ENCODE measurements at places on chromosomes 1 and 21.

DNA sequence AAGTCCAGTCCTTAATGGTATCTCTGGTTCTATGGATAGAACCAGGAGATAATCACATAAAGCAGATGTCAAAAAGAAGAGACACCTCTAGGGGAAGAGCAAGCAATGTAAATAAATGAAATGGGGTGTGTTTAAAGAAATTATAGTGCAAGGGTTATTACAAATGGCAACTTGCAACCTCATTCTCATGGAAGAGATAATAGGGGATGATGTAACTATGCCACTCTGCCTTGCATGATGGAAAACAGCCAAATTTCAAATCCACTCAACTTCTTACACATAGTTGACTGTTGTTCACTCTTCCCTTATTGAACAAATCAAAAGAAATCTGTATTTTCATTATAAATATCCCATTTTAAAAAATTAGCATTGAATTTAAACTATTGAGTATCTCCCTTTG, 274.0 kb upstream of the TMPRSS15 start:
- DNase-seq = no peak

GRCh38 chr1:158103861-158104522, 76.7 kb upstream of the CD1D start:
- no peak for DNase-seq

DNA sequence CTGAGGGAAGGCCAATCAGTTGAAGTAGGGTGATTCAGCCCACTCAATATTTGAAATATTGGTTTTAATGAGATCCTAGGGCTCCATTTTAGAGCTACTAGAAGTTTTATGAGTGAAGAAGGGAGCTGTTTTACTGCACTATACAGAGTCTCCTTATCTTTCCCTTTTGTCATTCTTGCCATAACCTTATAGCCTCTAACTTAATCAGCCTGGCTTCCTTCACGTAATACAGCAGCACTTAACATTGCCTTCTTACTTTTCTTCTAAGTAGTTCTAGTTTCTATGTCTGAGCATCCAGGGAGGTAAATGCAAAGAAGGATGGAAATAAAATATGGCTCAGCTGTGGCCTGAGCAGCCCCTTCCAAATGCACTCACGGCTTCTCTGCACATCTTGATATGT, 299.3 kb downstream of the KIF26B start:
- DNase-seq = no peak

- DNase-seq = no peak
Observed at GRCh38 chr1:242448910-242449645, 75.4 kb downstream of the PLD5 start.

DNA sequence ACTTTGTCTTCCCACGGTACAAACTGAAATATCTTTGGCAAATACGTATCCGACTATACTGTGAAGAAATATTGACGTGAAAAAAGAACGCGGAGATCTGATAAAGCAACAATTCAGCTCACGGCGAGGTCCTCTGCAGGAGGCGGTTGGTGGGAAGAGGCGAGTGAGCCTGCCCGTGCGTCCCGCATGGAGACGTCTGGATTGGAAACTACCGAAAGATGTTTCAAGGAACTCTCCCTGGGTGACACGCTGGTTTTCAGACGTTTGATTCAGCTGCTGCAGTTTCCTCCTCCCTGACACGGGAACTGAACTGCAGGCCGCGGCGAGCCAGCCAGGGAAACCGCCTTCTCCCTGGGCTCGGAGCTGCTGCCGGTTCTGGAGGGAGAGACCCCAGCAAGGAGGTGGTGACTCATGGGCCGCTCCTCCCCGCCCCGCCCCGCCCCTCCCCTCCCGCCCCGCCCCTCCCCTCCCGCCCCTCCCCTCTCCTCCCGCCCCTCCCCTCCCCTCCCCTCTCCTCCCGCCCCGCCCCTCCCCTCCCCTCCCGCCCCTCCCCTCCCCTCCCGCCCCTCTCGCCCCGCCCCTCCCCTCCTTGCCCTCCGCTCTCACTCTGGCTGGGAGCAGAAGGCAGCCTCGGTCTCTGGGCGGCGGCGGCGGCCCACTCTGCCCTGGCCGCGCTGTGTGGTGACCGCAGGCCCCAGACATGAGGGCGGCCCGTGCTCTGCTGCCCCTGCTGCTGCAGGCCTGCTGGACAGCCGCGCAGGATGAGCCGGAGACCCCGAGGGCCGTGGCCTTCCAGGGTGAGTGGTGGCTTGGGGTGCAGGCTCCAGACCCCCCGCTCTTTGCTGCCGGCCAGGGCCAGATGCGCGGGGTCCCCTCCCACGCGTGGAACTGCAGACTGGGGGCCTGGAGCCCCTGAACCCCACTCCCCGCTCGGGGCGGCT, at the start of gene COL6A1:
Gene COL6A1 (plus strand): TSS at position 620 of the 941 bp plus-strand sequence. CDS start 81 bp downstream, at position 701.
- peak; percentile 50 for DNase-seq

GRCh38 chr1:31511848-31512615, 64.3 kb upstream of the TINAGL1 start:
- no peak for DNase-seq

- DNase-seq = peak; percentile 63
Observed at GRCh38 chr1:11967028-11967547, 13.2 kb upstream of the MFN2 start.

DNA sequence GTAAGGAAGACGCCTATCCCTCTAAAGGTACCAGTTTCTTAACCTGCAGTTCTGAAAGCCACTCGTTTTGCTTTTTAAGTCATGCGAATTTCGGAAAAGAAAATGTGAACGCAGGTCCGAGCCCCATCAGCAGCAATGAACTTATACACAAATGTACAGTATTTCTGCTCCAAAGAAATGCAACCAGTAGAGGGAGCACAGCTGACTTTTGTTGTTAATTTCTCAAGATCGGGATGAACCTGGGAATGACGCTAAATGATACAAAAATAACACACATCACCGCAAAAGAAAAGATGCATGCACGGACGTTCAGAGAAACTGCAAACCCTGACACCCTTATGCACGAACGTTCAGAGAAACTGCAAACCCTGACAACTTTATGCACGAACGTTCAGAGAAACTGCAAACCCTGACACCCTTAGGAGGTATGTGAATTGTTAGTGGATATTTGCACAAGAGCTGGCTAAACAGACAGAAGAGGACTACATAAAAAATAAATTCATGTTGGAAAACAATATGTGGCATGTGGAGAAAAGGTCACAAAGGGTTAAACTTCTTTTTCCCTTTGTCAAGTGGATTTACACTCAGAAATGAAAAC, 3.5 kb upstream of the TIAM1 start:
- no peak for DNase-seq

GRCh38 chr1:14597343-14598006, 1.0 kb upstream of the KAZN start:
- DNase-seq = no peak

DNA sequence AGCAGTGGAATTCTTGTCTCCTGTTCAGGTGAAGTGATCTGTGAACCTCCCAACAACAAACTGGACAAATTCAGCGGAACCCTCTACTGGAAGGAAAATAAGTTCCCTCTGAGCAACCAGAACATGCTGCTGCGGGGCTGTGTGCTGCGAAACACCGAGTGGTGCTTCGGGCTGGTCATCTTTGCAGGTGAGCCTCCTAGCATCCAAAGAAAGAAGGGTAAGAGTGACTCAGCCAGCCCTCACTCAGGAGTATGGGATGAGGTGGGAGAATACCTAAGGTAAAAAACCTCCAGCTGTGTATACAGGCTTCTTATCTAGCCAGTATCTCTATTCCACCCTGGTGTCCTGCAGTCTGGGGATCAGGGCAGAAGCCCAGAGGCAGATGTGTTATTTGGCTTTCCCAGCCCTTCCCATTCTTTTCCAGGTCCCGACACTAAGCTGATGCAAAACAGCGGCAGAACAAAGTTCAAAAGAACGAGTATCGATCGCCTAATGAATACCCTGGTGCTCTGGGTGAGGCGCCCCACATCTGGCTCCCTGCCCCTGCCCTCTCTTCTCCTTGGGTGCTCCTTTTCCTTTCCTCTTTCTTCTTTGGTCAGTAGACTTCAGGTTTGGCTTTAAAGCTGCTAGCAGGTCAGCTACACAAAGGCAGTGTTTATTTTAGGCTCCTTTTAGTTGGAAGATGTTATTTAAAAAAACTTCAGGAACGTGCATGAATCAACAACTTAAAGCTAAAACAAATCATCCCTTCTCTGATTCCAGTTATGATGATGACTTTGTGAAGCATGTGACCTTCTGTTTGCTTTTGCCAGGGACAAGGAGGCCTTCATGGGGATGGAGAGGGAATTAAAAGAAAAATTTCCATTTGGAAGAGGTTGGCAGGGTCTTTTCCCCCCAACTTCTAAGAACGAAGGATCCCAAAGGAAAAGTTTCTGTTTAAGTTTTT, 9.0 kb downstream of the ATP8B2 start:
- DNase-seq = no peak

GRCh38 chr1:154845174-154845573, 24.9 kb downstream of the KCNN3 start:
- no peak for DNase-seq

DNA sequence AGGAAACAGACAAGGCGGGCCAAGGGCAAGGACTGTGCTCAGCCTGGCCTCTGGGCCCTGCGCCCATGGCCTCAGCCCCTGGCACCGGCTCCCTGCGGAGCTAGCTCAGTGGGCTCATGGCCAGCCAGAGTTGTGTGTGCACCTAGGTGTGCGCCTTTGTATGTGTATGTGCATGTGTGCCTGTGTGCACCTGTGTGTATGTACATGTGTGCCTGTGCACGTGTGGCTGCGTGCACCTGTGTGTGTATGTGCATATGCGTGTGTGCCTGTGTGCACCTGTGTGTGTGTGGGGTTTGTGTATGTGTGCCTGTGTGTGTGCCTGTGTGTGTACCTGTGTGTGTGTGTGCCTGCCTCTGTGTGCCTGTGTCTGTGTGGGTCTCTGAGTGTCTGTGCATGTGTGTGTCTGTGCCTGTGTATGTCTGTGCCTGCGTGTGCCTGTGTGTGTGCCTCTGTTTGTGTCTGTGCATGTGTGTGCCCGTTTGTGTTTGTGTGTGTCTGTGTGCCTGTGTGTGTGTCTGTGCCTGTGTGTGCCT, 7.4 kb downstream of the GPR137B start:
- no peak for DNase-seq

DNA sequence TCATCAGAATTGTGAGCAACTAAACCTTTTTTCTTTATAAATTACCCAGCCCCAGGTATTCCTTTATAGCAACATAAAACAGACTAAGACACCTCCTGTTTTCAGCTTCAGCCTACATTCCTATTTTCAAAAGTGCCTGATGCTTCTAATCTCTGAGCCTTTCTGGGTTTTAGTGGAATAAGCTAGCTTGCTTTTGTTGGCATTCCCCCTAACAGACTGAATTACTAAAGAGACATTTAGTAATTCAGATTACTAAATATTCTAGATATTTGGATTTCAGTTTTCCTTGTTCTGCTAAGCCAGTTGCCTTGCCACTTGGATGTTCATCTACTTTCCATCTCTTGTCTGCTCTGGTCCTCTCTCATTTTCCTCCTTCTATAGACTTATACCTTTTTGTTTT, 10.5 kb upstream of the GNG12 start:
- no peak for DNase-seq

DNA sequence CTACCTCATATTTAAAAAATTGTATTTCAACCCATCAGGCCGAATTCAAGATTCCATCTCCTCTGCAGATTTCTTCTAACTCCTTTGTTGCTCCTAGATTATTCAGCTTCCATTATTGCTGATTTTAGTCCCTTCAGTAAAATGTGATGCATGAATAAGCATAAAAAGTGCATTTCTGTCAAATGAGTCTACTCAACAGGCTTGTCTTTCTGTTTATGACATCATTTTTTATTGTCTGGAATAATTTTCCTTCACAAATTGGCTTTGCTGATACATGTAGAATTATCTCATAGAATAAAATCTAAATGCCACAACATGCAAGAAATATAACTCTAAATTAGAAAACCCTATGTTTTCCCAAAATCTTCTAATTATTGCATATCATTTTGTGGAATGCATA, 1.6 kb upstream of the OR2M5 start:
- no peak for DNase-seq

GRCh38 chr1:89887713-89888112, 66.9 kb downstream of the LRRC8D start:
- DNase-seq = no peak

DNA sequence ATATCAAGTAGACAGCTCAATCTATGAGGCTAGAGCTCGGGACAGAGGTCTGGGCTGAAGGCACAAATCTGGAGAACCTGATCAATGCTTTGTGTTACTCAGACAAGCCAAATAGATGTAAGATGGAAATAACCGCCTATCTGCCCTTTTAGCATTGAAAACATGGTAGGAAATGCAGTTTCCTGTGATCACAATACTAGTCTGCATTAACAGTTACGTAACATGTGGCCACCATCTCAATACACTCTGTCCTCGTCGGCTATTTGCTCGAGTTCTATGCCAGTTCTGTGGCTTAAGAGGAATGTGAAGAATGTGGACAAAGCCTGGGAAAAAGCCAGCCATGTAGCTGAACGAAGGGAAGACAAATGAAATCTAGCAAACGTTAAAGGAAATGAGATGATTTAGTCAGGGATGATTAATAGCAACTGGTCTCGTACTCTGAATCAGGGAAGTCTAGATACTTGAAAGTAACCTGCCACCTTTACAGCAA, 73.3 kb downstream of the HSF2BP start:
- peak; percentile 88 for DNase-seq

DNA sequence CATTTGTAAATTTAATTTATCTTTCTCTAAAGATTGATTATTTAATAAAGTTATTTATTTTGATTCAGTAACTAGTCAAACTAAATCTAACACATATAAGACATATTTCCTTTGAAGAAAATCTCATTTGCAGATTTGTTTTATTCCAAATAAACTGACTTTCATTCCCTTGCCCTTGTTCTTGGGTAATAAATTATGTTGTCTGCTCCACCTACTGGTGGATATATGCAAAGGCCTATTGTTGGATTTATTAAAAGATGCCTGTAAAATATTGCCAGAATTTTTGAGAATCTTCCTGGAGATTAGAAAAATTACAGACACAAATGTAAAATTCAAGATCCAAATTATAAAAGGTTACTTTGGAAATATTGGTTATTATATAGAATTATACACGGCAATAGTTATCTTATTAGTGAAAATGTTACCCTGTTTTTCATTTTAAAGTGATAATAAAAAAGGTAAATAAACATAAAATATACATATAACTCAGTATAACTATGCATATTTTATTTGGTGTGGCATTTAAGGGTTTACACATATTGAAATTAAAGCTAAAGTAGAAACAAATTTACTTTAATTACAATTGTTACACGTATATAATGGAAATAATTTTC, 116.1 kb downstream of the SPATA17 start:
- peak; percentile 4 for DNase-seq

DNA sequence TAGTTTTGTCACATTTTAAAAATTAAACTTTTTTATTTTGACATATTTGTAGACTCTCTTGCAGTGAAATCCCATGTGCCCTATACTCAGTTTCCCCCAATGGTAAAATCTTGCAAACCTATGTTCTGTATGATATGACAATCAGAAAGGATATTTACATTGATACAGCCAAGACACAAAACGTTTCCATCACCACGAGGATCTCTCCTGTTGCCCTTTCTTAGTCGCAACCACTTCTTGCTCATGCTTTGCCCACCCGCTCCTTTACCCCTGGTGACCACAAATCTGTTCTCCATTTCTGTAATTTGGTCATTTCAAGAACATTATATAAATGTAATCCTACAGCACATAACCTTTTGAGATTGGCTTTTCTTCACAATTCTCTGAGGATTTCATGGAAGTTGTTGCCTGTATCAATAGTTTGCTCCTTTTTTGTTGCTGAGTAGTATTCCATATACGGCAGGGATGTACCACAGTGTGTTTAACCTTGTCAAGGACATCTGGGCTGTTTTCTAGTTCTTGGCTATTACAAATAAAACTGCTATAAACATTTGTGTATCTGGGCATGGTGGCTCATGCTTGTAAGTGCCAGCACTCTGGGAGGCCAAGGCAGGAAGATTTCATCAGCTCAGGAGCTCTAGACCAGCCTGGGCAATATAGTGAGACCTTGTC, 14.0 kb upstream of the BATF3 start:
- DNase-seq = no peak

GRCh38 chr1:77544845-77545244, 137.6 kb downstream of the ZZZ3 start:
- no peak for DNase-seq

Data from Panc1 (cell line).